ENCODE measurements at places on chromosomes 1 and 21. TPM values are rescaled to one million over a fixed set of nuclear protein-coding genes. Genes with fewer than 3 reads are reported as not detected.

GRCh38 chr1:184392779-184393522 is 6.1 kb downstream of the C1orf21 start:
- no peak for DNase-seq

- DNase-seq, result no peak
Observed at GRCh38 chr1:40311692-40312091, 5.4 kb downstream of the COL9A2 start.

- DNase-seq, result no peak
Observed at GRCh38 chr21:46266946-46267345, 18.5 kb downstream of the MCM3AP start.

DNA sequence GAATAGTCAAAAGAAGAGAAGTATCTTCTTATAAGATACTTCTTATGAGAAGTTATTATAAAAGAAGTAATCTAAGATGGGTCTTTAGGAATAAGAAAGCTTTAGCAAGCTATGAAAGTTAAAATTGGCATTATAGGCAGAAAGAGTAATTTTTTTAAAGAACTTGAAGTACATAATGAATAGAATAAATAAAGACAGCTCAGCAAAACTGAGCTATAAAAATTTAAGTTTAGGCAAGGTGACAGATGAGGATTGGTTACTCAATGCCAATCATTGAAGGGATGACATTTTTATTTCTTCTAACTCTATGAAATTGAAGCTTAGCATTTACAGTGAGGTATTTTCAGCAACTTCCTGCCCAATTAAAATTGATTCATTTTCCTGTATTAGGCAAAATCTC is 966.8 kb downstream of the BRINP3 start:
- DNase-seq, result no peak

Gene IRF6
- 2.4 TPM for polyA plus RNA-seq

DNA sequence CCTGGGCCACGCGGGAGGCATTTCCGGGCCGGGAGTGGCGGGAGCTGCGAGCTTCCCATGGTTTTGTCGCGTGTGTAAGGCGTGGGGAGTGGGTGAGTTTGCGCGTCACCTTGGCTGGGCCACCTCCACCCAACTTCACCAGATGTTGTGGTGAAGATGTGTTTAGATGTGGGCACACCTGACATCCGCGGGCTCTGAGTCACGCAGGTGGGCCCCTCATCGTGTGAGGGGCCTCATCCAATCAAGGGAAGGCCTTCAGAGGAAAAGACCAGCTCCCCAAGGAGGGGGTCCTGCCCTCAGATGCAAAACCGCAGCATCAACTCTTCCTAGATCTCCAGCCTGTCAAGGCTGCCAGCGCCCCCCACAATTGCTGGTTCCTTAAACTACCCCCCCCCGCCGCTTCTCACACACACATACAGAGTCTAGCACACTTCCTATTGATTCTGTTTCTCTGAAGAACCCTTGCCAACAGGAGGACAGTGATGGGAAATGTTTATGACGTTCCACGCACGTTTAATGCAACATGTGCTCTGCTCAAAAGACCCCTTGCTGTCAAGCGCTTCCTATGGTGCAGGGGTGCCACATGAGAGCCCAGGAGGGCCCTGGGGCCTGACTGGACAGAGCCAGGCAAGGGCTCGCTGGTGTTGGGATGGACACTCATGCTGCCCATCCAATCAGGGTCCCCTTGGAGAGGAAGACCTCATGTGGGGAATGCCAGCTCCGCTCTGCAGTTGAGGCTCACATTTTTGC is 11.9 kb downstream of the ACTRT2 start:
- no peak for DNase-seq

DNA sequence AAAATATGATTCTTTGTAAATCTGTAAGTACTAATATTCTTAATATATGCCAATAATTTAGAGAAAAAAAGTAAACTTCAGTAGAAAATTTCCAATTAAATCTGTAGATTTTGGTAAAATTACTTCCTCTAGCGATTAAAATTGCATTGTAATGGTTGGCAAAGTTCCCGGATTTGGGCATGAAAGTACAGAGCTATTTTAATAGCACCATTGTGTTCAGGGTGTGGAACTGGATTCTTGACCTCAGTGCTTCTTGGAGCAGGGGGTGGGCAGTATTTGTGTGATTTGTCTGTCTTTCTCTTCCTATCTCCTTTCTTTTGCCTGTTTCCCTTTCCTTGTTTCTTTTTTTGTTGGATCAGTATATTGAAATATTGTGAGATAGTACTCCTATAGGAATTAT is 72.1 kb downstream of the DNM3 start:
- DNase-seq, result no peak

GRCh38 chr1:14487671-14488070 is 110.8 kb upstream of the KAZN start:
- no peak for DNase-seq

DNA sequence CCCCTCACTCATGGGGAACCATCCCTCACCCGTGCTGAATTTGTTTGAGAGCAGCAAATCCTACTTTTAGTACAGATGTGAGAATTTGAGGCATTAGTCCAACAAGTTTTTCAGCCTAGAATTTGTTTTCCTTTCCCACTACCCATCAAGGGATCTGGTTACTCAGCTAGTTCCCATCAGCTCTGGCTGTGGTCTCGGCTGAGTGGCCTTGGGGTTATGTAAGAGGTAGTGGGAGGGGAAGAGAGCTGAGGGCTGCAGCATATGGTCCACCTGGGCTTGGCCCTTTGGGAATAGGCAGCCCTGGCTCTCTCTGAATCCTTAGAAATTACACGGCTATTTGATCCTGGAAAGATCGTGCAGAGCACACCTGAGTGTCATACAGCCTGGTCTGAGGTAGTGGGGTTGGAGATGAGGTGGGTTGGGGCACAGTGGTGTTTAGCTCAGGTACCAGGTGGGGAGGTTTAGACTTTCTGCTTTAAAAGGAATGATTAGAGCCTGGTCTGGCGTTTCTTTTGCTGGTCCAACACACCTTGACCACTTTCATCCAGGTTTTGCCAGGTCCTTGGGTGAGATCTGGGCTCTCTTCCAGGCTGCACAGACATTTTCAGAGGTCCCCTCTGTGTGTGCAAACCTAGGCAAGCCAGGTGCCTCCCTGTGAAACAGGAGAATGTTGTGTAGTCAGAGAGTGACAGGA is 4.2 kb downstream of the GSTM4 start:
- no peak for DNase-seq
